ENCODE measurements at places on chromosomes 5 and 9.

GRCh38 chr5:128213833-128214232 is 130.3 kb downstream of the SLC12A2 start:
- no peak for DNase-seq

DNA sequence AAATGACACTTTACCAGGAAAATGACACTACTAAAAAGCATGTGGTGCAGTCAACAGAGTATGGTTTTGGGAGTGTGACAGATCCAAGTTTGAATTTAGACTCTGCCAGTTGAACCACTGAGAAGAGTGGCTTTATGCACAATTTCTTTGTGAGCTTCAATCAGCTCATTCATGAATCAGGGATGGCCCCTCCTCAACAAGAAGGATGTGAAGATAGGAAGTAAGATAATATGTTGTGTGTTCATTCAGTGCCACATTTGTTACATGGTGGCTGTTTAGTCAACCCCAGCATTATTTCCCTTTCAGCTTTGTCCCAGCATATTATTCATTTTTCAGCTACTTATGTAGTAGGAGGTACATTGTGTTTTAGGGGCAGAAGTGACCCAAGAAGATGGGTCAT is 140.1 kb downstream of the TLE4 start:
- DNase-seq = no peak

DNA sequence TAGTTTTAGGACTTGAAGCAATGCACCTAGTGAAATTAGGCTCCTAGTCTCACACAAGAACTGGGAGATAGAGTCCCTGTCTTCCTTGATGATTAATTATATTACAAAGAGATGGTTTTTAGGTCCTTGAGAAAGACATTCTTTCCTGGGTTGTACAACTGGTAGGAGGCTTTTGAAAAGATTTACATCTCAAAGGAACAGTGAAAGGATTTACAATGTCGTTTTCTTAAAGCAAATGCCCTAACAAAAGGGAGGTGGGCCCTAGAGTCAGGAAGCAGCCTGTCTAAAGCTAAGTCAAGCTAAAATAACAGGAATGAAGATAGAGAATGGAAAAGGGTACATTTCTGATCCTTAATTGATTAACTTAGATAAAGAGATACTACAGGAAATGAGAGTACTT is 102.2 kb upstream of the IL7R start:
- DNase-seq = no peak

DNA sequence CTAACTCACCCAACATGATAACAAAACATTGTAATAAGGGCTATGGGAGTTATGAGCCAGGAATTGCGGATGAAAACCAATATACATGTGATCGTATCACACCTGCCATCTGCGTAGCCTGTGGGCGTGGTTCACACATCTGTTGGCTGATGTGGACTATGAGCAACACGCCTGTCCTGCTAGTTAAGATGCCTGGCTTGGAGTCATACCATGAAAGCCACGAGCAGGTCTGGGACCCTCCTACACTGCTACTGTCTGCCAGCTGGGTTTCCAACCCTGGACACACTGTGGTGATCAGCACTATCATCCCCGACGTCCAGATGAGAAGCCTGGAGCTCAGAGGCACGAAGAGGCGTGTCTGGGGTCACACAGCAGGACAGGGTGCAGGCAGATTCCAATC is 40.2 kb downstream of the STK10 start:
- DNase-seq = no peak

GRCh38 chr5:41482715-41483114 is 27.7 kb downstream of the PLCXD3 start:
- DNase-seq = no peak

DNA sequence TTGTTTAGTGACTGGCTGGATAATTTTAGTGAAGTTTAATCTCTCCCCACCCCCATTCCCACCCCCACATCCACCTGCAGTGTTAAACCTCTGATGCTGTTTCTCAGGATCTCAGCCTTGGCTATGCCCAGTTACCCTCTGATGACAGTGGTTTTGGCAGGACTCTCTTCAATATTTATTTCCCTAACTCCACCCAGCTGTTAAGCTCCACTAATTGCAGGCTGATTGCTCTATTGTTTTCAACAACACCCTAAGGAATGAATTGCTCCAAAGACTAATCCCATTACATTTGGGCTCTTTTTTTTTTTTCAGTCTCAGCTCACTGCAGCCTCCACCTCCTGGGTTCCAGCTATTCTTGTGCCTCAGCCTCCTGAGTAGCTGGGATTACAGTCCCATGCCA is 46.3 kb downstream of the PHAX start:
- DNase-seq = no peak

GRCh38 chr9:15416880-15417279 is 5.8 kb upstream of the SNAPC3 start:
- DNase-seq = no peak

- DNase-seq = no peak
These were observed 464.5 kb downstream of the CSNK1G3 start for GRCh38 chr5:123976379-123977033.

DNA sequence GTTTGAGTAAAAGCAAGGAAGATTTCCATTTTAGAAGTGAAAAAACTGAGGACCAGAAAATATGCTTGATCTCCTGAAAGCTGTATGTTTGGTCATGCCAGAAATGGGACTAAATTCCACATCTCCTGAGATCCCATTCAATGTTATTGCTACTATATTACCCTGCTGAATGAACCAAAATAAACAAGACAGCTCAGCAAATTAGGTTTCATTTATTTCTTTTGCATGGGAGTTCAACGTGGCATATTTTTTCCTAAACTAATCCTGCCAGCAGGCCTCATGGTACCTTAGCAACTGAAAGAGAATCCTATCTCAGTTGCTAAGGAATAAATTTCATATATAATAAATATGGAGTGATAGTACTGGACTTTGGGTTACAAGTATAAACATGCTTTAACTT is 101.7 kb downstream of the ADAMTSL1 start:
- no peak for DNase-seq

- DNase-seq = no peak
These were observed 530.9 kb upstream of the TYRP1 start for GRCh38 chr9:12162181-12162815.

GRCh38 chr9:14179449-14179848 is 134.5 kb downstream of the NFIB start:
- no peak for DNase-seq

DNA sequence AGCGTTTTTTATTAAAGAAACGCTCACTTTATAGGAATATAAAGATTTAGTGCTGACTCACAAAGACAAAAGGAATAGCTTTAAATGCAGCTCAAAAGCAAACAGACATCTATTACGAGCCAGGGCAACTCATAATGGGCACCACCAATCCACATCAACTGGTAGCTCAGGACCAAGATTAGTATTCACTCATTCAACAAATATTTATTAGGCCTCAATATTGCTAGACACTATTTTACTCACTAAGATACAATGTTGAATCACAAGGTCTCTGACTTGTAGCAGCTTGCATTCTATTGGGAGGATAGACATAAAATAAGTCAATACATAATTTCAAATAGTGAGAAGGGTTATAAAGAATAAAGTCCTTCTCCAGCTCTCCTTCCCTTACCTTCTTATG is 8.0 kb upstream of the MAN2A1 start:
- no peak for DNase-seq

GRCh38 chr5:115317736-115318135 is 21.3 kb upstream of the CCDC112 start:
- no peak for DNase-seq

DNA sequence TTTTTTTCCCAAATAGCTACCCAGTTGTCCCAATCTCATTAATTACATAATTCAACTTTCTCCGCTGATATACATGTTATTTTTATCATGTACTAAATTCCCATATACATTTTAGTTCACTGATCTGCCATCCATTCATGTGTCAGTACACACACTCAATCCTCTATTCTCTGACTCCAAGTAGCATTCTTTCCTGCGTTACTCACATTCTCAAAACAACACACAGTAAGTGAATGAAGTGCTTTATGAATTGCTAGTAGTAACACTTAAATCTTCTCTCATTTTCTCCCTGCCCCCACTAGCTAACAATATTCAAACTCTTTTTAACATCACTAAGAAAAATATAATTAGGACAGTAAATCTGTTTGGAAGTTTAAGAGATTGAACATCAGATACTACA is 8.9 kb downstream of the ZNF366 start:
- no peak for DNase-seq

DNA sequence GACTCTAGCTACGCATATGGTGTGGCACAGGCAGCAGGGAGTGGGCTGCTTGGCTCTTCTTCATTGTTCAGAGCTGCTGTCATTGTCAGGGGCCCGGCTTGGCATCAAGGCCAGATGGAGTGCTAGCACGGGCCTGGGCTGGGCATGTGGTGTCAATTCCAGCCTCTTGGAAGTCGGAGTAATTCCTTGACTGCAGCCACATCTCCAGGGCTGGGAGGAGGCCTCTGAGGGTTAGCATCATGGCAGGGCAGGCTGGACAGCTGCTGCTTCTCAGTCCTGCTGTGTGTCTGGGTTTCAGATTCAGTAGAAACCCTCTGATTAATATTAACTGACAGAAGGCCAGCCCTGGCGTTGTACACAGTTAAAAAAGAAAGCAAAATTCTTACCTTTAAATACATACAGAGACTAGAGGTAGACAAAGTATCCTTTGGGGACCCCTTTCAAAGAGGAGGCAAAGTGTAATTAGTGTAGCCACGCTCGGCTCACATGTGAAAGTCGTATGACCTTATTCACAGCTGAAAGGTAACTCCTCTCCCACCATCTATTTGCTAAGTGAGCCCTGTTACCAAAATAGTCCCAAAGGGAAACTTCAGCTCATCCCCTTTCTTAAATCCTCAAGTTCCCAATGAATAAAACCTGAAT is 126.4 kb downstream of the DOCK2 start:
- DNase-seq = no peak

- no peak for DNase-seq
These were observed 17.6 kb downstream of the CWC27 start for GRCh38 chr5:64786372-64786771.

DNA sequence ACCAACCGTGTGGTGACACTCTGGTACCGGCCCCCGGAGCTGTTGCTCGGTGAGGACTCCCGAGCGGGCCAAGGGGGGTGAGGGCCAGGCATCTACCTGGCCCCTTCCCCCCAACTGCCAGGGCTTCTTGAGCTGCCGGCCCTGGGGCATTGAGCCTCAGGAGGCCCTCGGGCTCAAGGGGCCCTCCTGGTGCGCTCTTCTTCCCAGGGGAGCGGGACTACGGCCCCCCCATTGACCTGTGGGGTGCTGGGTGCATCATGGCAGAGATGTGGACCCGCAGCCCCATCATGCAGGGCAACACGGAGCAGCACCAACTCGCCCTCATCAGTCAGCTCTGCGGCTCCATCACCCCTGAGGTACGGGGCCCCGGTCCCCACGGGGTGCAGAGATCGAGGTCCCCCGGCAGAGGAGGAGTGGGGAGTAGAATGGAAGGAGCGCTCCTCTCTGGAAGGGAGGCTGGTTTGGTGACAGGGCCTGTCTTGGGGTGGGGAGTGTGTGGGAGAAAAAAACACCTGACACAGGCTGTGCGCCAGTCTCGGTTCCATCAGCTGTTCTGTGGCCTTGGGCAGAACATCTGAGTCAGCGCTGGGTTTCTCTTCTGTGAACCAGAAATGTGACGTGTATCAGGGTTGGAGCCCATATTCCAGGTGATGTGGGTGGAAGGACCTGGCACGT is 2.6 kb downstream of the CDK9 start:
- DNase-seq = no peak

- no peak for DNase-seq
These were observed 181.0 kb upstream of the PITX1 start for GRCh38 chr5:135214897-135215616.

GRCh38 chr5:145068721-145069120 is 766.4 kb downstream of the PRELID2 start:
- no peak for DNase-seq

- no peak for DNase-seq
These were observed 331.2 kb downstream of the NR2F1-AS1 start for GRCh38 chr5:93249651-93250289.

DNA sequence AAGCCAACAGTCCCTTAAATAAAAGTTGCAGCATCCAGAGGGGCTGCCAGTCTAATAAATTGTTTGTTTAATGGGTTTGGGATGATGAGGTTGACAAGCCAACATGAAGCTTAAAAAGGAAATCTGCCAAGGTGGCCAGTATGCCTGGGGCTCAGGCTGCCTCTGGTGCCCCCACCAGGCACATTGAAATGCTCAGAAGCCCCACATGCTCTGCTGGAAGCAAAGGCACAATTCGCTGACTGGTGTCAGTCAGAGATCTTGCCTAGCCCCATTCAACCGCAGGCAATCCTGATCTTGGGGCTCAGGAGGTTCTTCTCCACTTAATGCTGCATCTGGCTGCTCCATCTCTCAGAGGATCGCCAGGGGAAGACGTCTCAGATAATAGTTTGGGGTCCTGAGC is 44.2 kb upstream of the TCERG1 start:
- DNase-seq = no peak

DNA sequence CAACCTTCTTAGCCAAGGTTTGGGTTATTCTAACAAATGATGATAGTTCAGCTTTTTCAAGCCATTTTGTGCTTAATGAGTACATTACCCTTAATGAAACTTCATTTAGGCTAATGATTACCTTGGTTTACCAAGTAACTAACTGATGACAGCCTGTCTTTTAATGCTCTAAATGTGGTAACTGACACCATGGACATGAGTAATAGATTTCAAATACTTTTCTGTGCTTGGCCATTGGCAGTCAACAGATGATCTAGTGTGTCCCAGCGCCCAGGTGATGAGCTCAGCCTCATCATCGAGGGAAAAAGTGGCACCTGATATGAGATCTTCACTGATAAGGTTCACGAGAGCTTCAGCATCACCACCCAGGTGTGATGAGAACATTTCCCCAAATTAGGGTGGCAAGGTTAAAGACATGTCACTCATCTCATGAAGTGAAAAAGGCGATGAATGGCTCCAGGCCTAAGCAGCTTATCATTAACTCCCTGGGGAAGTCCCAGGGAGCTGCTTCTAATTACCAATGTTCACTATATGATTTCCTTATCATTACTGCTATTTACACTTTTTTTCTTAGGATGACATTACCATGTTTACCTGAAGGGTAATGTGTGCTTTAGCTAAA is 296.0 kb downstream of the SPOCK1 start:
- DNase-seq = no peak

- no peak for DNase-seq
These were observed 367.2 kb downstream of the TMEM232 start for GRCh38 chr5:110359221-110359620.

DNA sequence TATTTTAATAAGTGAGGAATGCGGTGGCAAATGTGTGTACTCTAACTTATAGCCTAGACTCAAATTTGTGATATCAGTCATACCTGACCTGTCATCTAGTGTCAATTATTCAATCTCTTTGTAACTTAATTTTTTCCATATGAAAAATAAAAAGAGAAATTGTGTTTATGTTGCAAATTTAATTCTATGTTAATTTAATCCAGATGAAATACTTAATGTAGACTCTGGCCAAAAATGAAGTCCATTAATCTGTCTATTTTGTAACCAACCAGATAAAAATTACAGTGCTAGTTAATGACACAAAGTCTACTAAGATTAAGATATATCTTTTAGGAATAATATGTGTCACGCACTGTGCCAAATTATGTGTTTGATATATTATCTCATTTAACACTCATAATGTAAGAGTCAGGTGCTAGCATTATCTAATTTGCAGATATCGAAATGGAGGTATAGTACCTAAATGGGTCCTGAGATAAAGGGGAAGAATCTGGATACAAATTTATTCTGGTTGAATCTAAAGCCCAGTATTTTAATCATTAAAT is 712.1 kb downstream of the KCTD16 start:
- DNase-seq = no peak

- DNase-seq = no peak
These were observed 17.9 kb downstream of the NIPAL4 start for GRCh38 chr5:157477814-157478494.
